Stimulated activated CD4-positive, alpha-beta T cell treated with anti-CD3 and anti-CD28 coated beads, Interleukin-1b, Interleukin-23, amount 100 ng/mL, for 1 hour (primary cell): ENCODE measurements at places on chromosomes 12 and 14.
A peak's percentile ranks its signal among the peaks of the same experiment; 100 is the strongest.

GRCh38 chr14:38522724-38523123, 266.8 kb upstream of the CLEC14A start:
- DNase-seq, result no peak

DNA sequence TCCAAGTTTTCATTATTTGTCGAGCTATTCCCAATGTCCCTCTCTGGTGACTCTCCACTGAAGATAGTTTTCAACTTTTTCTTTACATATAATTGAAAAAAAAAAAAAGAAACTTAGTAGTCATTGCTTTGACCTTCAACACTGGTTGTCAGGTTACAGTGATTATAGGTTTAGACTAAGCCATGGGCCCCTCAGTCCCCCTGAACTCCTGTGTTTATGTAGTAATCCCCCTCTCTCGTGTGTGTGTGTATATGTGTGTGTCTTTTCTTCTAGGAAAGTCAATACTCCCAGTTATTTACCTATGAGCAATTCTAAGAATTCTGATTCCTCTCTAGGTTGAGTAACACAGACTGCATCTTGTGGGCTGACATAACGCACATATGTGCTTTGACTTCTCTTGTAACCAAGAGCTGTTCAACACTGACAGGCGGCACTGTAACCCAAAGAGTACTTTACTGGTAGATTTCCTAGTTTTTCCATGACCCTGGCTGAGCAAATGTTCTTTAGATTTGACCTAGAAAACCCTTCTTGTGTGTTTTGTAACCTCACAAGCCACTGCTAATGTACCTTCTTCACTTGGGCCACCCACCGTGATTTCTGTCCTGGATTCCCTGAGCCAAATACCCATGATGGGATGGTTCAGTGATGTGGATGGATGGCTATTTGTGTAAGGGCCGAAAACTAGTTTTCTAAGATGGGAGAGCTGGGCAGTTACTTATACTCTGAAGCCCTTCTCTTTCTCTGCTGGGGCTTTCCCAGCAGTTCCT, 15.0 kb upstream of the MANSC4 start:
- DNase-seq, result no peak

DNA sequence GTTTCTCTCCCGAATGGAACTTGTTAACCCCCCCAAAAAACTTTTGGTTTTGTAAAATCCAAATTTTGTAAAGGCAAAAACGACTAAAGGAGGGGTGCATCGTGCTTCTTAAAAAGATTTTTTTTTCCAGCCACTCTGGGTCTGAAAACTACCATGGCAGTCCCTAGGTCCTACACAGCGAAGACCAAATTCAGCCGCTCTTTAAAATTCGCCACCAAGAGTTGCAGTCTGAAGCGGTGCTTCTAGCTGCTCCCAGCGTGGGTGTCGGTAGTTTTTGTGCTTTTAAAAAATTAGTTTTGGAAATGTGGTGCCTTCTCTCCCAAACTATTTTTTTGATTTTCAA, 873 bp upstream of the GSC start:
- DNase-seq, result no peak

DNA sequence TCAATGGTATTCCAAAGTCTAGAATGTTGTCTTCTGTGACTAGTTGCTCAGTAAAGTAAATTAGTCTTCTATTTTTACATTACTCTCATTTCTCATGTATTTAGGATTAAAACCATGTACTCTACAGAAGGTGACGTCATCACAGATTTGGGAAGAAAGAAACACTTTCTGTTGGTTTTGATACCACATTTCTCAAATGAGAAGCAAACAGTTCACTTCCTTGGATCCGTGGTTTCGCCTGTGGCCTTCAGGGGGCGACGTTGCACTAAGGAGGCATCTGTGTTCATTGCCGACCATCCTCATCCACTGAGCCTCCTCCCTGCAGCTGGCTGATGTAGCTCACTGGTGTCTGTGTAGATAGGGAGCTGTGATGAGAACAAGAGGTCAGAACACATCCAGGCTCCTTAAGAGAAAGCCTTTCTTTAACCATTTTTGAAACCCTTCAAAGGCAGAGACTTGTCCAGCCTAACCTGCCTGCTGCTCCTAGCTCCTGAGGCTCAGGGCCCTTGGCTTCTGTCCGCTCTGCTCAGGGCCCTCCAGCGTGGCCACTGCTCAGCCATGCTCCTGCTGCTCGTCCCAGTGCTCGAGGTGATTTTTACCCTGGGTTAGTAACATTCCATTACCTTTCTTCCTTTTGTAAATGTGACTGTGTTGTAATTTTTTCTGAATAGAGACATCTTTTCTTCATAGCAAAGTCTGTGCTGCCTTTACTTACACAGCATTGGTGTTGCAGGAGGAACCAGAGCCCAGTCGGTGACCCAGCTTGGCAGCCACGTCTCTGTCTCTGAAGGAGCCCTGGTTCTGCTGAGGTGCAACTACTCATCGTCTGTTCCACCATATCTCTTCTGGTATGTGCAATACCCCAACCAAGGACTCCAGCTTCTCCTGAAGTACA, 220.6 kb upstream of the OR4E1 start:
- DNase-seq, result peak; percentile 3

- no peak for DNase-seq
Observed at GRCh38 chr14:103393676-103394626, 8.7 kb downstream of the MARK3 start.

DNA sequence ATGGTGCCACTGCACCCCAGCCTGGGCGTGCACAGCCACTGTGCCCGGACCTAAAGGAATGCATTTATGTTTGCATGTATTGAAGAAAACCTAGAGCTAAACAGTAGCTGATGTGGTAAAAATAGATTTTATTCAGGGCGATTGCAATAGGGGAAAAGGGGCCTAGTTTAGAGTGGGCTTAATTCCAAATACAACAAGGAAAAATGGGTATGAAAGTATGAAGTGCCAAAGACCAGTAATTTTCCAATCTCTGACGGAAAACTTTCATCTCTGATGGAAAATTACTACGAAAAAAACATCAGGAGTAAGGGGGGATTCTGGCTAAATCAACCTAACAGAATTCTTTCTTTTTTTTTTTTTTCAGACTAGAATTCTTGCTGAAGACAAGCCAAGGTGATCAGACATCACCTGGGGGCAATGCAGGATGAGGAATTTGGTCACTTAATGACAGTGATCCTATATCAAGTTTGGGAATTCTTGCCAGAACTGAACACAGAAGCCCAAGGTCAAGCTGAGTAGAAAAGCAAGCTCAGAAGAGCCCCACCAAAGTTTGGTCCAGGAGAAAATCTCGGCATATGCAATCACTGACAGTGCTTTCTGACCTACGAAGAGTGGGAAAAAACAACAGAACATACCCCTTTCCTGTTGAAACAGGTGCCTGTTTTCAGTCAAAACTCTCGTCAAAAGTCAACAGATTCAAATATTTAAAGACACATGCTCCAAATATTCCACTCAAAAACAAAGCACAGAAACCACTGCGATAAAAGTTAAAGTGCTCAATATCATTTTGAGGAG, 13.7 kb upstream of the APOBEC1 start:
- DNase-seq, result no peak

- DNase-seq, result no peak
Observed at GRCh38 chr14:52922656-52923055, 28.2 kb downstream of the FERMT2 start.
